CMK (cell line): ENCODE measurements at places on chromosomes 6 and 20.

GRCh38 chr6:153790048-153790447, 249.0 kb upstream of the OPRM1 start:
- DNase-seq = no peak

GRCh38 chr6:63573899-63574553, 1.7 kb downstream of the LOC128125822 start:
- DNase-seq = no peak

DNA sequence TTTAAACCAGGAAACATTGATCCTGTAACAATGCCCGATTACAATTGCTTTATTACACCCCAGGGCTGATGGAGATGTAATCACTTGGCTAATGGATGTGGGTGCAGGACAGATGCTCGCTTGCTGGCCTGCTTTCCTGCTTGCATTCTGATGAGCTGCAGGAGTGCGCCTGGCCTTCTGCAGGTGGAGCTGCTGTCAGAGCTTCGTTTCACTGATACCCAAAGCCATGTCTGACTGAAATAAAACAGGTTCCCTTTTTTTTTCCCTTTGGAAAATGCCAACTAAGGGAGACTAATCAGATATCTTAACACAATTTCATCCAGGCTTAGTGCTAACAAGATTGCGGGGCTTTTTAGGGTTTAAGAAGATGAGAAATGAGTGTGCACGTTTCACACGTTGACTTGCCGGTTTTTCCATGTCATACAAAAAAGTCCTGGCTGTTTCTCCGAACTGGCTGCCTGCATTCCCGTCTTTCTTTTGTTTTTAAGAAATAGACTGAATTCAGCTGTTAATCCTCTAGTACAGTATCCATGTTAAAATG, 60.7 kb downstream of the VAPB start:
- DNase-seq = no peak

DNA sequence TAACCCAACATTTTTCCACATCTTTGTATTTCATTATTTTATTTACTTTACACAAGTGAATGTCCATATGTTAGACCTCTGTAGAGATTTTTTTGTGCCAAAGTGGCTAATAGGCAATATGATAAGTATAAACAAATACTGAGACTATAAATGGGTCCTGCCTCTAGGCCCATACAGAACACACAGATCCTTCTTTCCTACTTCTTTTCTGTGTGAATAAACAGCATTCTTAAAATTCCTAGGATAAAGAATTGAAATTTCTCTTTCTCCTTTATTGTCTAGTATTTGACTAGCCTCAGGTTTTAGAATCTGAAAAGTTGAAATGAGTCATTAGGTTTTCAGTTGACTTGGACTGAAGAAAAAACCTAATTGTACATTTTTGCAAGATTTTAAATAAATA, 46.3 kb upstream of the HS3ST5 start:
- DNase-seq = no peak
